ENCODE measurements at places on chromosomes 3 and 15.

GRCh38 chr15:65862682-65863081, 6.6 kb upstream of the RAB11A start:
- peak; percentile 17 for DNase-seq

DNA sequence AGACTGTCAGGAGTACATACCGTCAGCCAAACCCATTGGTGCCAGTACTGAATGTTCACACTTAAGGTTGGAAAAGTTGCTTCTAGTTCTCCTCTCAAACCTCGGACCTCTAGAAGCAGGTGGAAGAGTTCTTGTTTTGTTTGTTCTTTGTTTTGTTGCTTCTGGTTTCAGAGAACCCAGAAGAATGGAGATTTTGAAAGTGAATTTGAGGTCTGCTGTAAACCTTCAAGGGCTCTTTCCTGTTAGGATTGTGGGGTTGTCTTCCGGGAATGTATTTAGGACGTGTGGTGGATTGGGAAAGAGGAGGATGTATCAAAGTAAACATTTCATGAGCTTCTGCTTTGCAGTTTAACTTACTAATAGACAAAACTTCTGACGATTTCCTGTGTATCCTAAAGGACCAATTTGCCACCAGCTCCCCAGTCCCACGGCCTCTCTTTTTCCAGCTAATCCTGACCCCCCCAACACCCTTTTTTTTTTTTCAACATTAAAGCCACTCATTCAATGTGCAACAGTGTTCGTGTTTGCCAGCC, 50.3 kb downstream of the FILIP1L start:
- no peak for DNase-seq

GRCh38 chr3:196620161-196620604, 19.3 kb upstream of the NRROS start:
- DNase-seq = no peak

GRCh38 chr15:81372575-81372974, 1.4 kb downstream of the TMC3 start:
- no peak for DNase-seq

- DNase-seq = no peak
Observed at GRCh38 chr3:39063143-39063542, 11.3 kb downstream of the WDR48 start.

- no peak for DNase-seq
Observed at GRCh38 chr3:7646851-7647250, 785.9 kb downstream of the GRM7 start.

DNA sequence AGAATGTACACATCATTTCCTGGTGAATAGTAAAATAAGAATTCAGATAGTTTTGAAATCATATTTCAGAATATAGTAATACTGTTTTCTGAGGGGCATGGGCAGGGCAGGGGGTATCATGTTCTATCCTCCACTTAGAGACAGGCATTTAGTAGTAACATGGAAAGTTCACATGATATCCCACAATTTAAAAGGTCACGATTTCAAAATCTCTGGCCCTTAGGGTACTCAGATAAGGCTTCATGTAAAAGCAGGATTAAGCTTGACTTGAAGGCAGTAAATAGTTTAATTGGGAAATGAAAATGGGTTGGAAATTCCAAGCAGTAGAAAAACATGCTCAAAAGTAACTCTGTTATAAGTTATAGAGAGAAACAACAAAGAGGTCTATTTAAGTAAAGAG, 353.2 kb upstream of the AGTR1 start:
- no peak for DNase-seq

DNA sequence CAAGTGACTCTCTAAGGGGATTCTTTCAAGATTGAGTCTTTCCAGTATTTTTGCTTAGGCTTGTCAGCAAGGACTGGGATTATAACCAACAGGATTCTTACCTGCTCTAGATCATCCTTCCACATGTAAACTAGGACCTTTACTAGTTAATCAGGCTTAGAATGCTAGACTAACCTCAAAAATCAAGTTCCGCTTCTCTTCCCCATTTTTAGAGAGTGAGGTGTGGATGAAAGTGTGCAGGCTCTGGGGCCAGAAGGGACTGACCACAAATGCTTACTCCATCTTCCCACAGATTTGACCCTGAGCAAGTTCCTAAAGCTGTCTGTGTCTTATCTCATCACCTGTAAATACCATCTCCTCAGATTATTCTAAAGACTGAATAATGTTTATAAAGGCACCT, 89.5 kb upstream of the IL12A start:
- DNase-seq = no peak

DNA sequence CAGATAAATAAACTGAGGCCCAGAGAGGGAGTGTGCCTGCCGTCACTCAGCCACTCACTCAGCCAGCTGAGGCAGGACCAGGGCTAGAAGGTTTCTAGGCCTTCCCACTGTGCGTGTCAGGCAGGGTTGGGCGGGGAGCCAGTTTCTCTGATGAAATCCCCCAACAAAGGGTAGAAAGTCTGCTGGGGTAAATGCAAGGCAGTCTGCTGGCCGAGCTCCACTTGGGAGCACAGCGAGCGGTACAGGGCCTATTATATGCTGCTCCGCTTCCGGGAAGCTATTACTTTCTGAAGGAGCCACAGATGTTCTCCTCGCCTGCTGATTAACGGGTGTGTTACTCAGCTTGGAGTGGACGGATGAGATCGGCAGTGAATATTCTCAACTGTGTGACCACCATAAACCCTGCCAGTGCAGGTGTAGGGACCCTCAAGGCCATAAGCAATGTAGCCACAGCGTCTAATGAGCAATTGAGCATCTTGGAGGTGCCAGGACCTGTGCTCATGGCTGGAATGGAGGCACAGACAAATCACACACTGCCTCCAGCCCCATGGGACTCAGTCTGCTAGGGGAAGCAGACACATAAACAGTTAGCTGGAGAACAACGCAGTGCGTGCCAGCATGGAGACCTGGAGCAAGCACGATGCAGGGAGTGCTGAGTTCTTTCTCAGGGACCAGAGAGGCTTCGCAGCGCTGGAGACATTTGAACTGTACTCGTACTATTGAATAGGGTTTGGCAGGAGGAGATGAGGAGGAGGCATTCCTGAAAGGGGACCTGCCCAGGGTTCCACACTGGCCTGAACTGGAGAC, 42.1 kb downstream of the CORO2B start:
- DNase-seq = no peak

DNA sequence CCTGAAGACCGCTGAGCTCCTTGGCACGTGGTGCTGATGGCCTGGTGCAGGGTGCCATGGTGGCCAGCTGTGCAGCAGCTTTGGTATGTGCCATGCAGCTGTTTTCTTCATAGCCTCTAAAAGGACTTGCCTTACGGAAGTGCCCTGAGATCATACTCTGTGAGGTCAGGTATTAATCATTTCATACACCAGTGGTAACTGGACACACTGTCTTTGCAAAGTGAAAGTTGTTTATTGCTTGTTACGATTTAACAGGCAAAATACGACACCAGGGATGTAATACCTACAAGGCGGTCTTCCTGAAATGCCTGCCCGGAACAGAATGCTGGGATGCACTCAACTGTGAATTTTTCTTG, 184.6 kb downstream of the ATP10A start:
- DNase-seq = no peak

GRCh38 chr15:71551566-71551965, 258.8 kb upstream of the NR2E3 start:
- DNase-seq = no peak

DNA sequence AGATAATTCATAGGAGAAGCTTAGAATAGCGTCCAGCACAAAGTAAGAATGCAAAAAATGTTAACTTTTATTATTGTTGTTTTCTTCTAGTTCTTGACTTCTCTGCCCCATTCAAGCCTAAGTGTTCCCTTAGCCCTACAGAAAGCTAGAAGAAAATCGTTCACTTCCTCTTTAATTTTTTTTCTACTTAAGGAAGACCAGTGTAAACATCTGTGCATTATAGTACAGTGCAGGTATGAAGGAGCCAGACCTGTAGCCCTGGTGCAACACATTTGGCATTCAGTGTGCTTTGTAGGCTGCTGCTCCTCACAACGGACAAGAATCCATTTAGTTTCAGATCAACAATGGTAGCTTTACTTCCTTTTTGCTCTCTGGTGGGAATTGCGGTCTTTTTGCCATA, 127.8 kb upstream of the SLC7A14 start:
- DNase-seq = no peak

GRCh38 chr15:80605591-80606150, 89.4 kb upstream of the ABHD17C start:
- no peak for DNase-seq

DNA sequence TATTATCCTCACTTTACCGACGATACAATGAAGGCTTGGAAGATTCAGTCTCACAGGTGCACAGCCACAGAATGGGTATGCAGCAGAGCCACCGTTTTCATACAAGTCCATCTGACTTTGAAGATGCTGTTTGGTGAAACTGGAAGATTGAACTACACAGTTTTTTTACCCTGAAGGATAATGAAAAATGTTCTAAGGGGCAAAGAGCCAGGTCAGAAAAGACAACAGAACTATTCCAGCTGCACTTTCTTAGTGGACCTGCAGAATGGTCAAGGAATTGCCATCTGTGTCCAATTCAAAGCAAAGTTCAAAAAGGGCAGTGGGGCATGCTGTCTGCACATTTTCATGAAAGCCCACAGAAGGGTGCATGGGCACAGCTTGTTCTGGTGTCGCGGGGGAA, 127.6 kb upstream of the PDZRN3 start:
- DNase-seq = no peak

DNA sequence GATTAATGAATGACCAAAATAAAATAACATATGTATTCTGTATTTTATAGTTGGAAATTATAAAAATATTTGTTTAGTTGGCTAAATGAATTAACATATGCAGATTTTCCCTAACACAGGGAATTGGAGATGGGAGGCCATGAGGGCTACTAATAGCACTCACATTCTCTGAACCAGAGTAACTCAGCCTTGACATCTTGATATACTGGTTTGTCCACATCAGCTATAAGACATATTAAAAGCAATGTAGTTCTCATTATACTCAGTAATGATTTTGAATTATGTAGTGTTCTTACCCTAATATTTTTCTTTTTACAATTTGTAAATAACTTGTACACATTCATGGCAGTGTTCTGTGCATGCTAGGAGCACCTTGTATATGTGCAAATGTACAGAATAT, 255.9 kb downstream of the EPHA6 start:
- DNase-seq = no peak

DNA sequence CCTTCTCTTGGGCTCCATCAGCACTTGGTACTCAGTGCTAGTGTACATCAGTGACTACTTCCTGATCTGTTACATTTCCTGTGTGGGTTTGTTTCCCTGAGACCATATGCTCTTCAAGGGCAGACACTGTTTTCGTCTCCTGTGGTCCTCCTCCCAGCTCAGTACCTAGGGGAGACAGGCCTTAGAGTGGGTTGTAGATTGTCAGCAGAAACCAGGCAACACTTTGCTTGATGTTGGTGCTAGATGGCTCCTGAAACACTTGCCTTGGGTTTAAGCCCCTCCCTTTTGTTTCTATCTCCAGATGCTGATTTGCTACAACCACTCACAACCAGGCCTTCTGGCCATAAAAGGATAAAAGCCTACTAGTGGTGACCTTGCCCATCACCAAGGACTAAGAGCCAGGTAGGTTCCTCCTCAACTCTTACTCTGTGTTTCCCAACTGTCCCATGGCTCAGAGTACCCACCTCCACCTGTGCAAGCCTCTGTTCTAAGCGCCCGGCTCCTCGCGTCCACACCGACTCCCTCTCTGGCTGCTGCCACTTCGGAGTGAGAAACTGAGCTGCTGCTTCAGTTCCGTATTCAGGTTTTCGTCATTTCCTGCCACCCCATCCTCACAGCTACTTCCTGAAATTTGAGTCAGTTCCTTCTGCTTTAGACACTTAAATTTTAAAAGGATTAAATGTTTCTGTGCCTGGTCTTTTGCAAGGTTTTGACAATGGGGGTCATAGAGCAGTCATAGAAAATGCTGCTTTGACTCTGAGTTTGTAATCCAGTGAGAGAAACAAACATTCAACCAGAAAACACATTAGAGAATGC, at the start of gene HCLS1:
TSS of gene HCLS1 (minus strand) at position 548 of the 816 bp plus-strand sequence. CDS start 2,556 bp downstream, outside the sequence.
- peak; percentile 46 for DNase-seq

DNA sequence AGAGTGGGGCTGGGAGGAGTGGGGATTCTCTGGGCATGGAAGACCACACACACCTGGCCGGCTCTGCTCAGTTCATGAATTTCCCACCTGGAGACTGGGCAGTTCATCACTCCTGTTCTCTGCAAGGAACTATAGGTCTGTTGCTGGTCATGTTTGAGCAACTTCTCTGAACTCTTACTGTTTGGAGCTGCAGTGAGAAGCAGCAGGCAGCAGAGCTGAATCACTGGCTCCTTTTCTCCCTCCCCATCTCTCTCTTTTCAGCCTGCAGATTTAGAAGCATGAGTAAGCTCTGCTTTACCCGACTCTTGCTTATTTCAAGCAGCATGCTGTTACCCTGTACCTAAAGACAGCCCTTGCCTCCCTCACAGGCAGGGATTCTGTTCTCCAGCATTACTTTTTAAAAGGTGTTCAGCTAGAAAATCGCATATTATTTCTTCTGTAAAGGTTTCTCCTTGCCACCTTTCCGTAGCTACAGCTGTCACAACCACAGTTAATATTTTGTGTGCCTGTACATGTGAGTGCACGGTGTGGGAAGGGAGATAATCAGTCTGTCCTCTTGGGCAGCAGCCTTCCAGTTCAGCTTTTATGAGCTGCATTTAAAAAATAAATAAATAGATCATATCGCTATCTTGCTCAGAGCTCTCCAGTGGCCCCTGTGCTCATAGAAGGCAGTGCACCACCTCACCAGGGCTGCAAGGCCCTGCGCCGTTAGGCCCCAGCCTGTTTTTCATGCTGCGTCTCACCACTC, 131.6 kb downstream of the CHCHD6 start:
- DNase-seq = no peak

DNA sequence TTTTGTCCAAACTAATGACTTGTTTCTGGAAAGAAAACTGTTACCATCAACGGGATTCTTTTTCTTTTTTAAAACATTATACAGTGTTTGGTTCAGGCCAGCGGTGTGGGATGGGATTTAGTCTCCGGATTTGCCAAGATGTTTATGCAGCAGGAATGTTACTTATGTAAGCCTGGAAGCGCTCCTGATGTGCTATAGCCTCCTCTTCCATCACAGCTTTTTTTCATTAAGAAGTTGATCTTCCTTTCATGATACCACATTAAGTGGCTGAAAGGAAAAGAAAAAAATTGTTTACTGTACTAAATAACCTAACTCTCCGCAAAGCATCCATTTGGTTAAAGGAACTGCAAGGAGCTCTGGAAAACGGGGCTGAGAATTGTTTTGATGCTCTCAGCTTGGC, 120.5 kb upstream of the ALDH1A3 start:
- DNase-seq = no peak

- no peak for DNase-seq
Observed at GRCh38 chr3:66101901-66102300, 63.2 kb upstream of the MAGI1 start.

- no peak for DNase-seq
Observed at GRCh38 chr3:13879102-13879945, 547 bp downstream of the WNT7A start.

GRCh38 chr15:48875241-48875960, 2.5 kb upstream of the EID1 start:
- no peak for DNase-seq

DNA sequence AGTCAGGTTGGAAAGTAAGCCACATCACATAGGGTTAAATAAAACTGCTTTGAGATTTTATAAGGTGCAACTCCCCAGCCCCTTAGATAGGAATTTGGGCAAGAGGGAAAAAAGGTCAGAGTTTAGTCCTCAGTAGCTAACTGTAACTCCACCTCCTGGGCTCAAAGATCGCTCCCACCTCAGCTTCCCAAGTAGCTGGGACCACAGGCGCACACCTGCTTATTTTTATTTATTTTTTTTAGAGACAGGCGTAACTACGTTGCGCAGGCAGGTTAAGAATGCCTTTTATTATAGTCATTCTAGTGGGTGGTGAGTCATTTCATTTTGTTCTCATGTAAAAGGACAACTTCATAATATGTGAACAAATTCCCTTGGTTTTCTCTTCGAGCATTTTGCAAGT, 14.7 kb downstream of the TM2D3 start:
- no peak for DNase-seq
